ENCODE measurements at places on chromosomes 3 and 15.
A peak's percentile ranks its signal among the peaks of the same experiment; 100 is the strongest.

GRCh38 chr3:69051756-69052471 lies at the start of gene TMF1:
TMF1 (minus strand) TSS chr3:69052333; CDS start chr3:69052086, 247 bp downstream.
- H3K4me3 ChIP-seq = peak within 1 kb of the TSS; percentile 75
- H3K27ac ChIP-seq = peak within 1 kb of the TSS; percentile 89
- peaks cover 50% of the 10 kb centered on the region for H3K36me3 ChIP-seq
- H3K27me3 ChIP-seq = no peaks in the 10 kb centered on the region
- H3K4me1 ChIP-seq = peaks cover 52% of the 10 kb centered on the region

GRCh38 chr15:41877631-41878354 lies 16.1 kb downstream of the SPTBN5 start:
- no peak overlapping the region for H3K4me3 ChIP-seq
- DNase-seq = no peak
- no peaks in the 10 kb centered on the region for H3K36me3 ChIP-seq
- peaks cover 27% of the 10 kb centered on the region for H3K27me3 ChIP-seq
- peaks cover 26% of the 10 kb centered on the region for H3K4me1 ChIP-seq

- H3K27me3 ChIP-seq = no peaks in the 10 kb centered on the region
- H3K27ac ChIP-seq = peak overlapping the region; percentile 96
- peak overlapping the region; percentile 80 for H3K4me3 ChIP-seq
Measured at GRCh38 chr3:50350213-50350526, 405 bp downstream of the NPRL2 start.

- H3K4me3 ChIP-seq = no peak overlapping the region
- H3K27ac ChIP-seq = no peak overlapping the region
- DNase-seq = no peak
- no peaks in the 10 kb centered on the region for H3K4me1 ChIP-seq
Measured at GRCh38 chr3:67431887-67432286, 222.5 kb downstream of the SUCLG2 start.

GRCh38 chr3:196531418-196531817 lies 16.3 kb upstream of the SMCO1 start:
- H3K27ac ChIP-seq = no peak overlapping the region
- no peak for DNase-seq
- H3K36me3 ChIP-seq = no peaks in the 10 kb centered on the region
- no peak overlapping the region for H3K4me3 ChIP-seq
- H3K27me3 ChIP-seq = peaks cover 23% of the 10 kb centered on the region

DNA sequence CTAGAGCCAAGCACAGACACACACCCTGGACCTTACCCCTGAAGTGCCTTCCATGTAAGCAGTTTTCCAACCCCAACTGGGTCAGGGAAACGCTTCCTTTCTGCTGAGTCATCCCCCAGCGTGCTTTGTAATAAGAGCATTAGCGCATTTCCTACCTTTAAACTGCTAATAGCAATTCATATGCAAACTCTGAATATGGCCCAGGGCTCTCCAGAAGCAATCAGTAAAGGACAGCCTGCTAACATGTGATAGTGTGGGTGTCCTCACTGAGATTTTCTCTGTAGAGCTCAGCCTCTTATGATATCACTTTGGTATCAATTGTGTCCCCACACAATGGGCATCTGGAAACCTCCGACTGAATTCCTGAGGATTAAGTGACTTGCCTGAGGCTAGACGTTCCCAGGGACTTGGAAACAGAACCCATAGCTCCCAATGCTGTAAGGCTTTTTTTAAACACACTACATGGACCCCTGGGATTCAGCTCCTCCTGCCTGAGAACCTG lies 5.6 kb downstream of the GABRB3 start:
- peaks cover 11% of the 10 kb centered on the region for H3K4me1 ChIP-seq
- DNase-seq = no peak
- H3K36me3 ChIP-seq = no peaks in the 10 kb centered on the region
- no peak overlapping the region for H3K27ac ChIP-seq
- H3K27me3 ChIP-seq = peaks cover 56% of the 10 kb centered on the region
- H3K4me3 ChIP-seq = no peak overlapping the region

- no peak overlapping the region for H3K4me3 ChIP-seq
- no peak for DNase-seq
- peaks cover 59% of the 10 kb centered on the region for H3K4me1 ChIP-seq
- H3K27me3 ChIP-seq = no peaks in the 10 kb centered on the region
- H3K36me3 ChIP-seq = no peaks in the 10 kb centered on the region
Measured at GRCh38 chr15:80106051-80106450, 46.6 kb downstream of the ZFAND6 start.

GRCh38 chr3:74832925-74833324 lies 218.5 kb upstream of the CNTN3 start:
- no peak overlapping the region for H3K27ac ChIP-seq
- no peaks in the 10 kb centered on the region for H3K4me1 ChIP-seq
- no peak for DNase-seq
- H3K4me3 ChIP-seq = no peak overlapping the region

- H3K4me3 ChIP-seq = no peak overlapping the region
- peak; percentile 72 for DNase-seq
- H3K4me1 ChIP-seq = peaks cover 30% of the 10 kb centered on the region
- H3K27me3 ChIP-seq = no peaks in the 10 kb centered on the region
Measured at GRCh38 chr15:66830358-66830757, 128.3 kb downstream of the SMAD6 start.

DNA sequence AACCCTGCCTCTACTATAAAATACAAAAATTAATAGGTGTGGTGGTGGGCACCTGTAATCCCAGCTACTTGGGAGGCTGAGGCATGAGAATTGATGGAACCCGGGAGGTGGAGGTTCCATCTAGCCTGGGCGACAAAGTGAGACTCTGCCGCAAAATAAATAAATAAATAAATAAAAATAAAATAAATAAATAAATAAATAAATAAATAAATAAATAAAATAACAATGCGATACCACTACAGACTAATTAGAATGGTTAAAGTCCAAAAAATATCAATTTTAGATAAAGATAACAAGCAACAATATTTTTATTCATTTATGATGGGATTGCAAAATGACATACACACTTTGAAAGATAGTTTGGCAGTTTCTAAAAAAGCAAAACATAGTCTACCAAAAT lies 1131.5 kb downstream of the SI start:
- no peak for DNase-seq
- H3K27ac ChIP-seq = no peak overlapping the region
- H3K36me3 ChIP-seq = no peaks in the 10 kb centered on the region
- no peaks in the 10 kb centered on the region for H3K4me1 ChIP-seq
- H3K4me3 ChIP-seq = no peak overlapping the region

- no peak for DNase-seq
- no peaks in the 10 kb centered on the region for H3K36me3 ChIP-seq
- H3K4me3 ChIP-seq = no peak overlapping the region
- H3K27ac ChIP-seq = no peak overlapping the region
Measured at GRCh38 chr3:126146525-126147146, 33.8 kb downstream of the ALDH1L1 start.

- peak overlapping the region; percentile 4 for H3K27ac ChIP-seq
- DNase-seq = peak; percentile 27
- peaks cover 20% of the 10 kb centered on the region for H3K36me3 ChIP-seq
- H3K27me3 ChIP-seq = no peaks in the 10 kb centered on the region
- peaks cover 10% of the 10 kb centered on the region for H3K4me1 ChIP-seq
Measured at GRCh38 chr3:17730318-17730967, 12.0 kb downstream of the TBC1D5 start.

DNA sequence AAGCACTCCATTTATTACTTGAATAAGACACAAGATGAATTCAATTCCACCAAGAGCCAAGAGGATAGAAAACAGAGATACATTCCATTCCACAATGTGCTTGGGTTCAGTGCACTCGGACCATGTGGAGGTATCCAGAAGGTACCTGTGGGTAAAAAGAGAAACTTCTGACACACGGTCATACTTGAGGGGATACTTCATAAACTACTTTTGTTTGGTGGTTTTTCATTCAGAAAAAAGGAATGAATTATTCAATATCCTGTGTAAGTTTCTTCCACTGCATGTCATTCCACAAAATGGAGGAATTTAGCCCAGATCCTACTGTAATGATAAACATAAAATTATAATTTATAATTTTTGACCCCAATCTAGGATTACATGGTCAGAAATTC lies 5.7 kb downstream of the TM4SF1 start:
- no peaks in the 10 kb centered on the region for H3K27me3 ChIP-seq
- peak overlapping the region; percentile 90 for H3K27ac ChIP-seq
- peaks cover 81% of the 10 kb centered on the region for H3K4me1 ChIP-seq
- H3K4me3 ChIP-seq = peak overlapping the region; percentile 69
- H3K36me3 ChIP-seq = peaks cover 65% of the 10 kb centered on the region
- no peak for DNase-seq

- no peak overlapping the region for H3K27ac ChIP-seq
- no peak overlapping the region for H3K4me3 ChIP-seq
- no peaks in the 10 kb centered on the region for H3K36me3 ChIP-seq
- no peak for DNase-seq
Measured at GRCh38 chr3:101253396-101253795, 67.0 kb downstream of the IMPG2 start.

- H3K27ac ChIP-seq = no peak overlapping the region
- no peak overlapping the region for H3K4me3 ChIP-seq
- no peak for DNase-seq
- peaks cover 13% of the 10 kb centered on the region for H3K36me3 ChIP-seq
- H3K4me1 ChIP-seq = peaks cover 7% of the 10 kb centered on the region
Measured at GRCh38 chr3:142007710-142008399, 131.4 kb downstream of the ATP1B3 start.

DNA sequence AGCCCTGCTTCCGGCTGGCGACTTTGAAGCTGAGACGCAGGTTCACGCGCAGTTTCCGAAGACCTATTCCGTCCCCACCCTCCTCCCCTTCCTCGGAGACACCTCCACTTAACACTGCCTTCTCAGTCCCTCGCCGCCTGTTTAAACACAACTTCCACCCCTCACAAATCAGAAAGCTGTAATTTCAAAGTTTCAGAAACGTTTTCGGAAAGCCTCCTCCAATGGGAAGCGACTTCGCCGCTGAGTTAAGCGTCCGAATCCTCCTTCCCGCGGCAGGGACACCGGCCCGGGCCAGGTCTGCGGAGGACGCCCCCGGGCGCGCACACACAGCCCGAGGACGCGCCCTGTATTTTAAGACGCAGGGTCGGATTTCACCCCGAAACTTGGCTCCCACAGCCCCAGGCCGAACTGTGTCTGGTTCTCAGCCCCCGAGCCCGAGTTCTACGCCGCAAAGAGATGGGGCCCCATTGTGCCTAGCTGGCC lies 559 bp upstream of the LRRN1 start:
- peak overlapping the region; percentile 69 for H3K4me3 ChIP-seq
- no peak for DNase-seq
- peaks cover 31% of the 10 kb centered on the region for H3K4me1 ChIP-seq
- H3K27me3 ChIP-seq = peaks cover 59% of the 10 kb centered on the region

- peaks cover 42% of the 10 kb centered on the region for H3K4me1 ChIP-seq
- DNase-seq = no peak
- H3K4me3 ChIP-seq = no peak overlapping the region
- H3K27me3 ChIP-seq = no peaks in the 10 kb centered on the region
- H3K36me3 ChIP-seq = peaks cover 25% of the 10 kb centered on the region
Measured at GRCh38 chr3:71495708-71496472, 87.6 kb downstream of the FOXP1 start.

DNA sequence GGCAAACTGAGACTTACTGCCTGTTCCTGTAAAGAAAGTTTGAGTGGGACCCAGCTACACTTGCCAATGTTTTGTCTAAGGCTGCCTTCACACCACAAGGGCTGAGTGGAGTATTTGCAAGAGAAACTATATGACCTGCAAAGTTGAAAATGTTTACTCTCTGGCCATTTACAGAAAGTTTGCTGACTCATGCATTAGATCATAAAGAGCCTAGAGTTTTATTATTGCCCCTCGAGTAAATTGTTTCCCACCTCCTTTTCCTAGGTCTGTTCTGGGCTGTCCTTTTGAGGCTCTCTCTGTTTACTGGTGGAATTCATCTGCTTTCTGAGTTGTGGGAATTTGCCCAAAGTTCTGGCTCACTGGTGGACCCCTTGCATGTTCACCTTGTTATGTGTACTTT lies 6.7 kb upstream of the PROK2 start:
- H3K27me3 ChIP-seq = peaks cover 63% of the 10 kb centered on the region
- H3K36me3 ChIP-seq = no peaks in the 10 kb centered on the region
- no peak overlapping the region for H3K4me3 ChIP-seq
- H3K27ac ChIP-seq = no peak overlapping the region
- no peaks in the 10 kb centered on the region for H3K4me1 ChIP-seq

DNA sequence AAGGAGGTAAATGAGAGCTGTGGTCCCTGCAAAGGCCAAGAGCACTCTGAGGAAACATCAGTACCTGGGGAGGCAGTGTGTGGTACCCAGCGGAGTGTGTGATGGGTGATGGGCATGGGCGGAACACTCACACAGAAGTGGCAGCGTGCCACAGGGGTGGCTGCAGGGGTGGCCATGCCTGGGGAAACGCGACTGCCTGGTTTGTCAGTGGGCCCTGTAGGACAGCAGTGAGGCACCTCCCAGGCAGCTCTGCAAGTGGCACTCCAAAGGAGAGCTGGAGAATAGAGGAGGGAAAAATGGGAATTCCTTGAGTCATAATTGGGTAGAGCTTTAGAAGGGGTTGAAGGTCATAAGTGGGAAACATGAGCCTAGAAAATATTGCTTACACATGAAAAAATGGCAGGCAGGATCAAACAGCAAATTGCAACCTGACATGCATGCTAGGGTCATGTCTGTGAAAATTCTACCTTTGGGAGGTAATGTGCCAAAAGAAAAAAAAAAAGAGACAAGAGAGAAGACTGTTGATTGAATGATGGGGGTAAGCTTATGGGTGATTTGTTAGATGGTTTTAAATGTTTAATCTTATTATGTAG lies 138.4 kb downstream of the RPLP1 start:
- no peak overlapping the region for H3K27ac ChIP-seq
- no peaks in the 10 kb centered on the region for H3K27me3 ChIP-seq
- DNase-seq = no peak
- H3K4me1 ChIP-seq = peaks cover 36% of the 10 kb centered on the region
- no peaks in the 10 kb centered on the region for H3K36me3 ChIP-seq

DNA sequence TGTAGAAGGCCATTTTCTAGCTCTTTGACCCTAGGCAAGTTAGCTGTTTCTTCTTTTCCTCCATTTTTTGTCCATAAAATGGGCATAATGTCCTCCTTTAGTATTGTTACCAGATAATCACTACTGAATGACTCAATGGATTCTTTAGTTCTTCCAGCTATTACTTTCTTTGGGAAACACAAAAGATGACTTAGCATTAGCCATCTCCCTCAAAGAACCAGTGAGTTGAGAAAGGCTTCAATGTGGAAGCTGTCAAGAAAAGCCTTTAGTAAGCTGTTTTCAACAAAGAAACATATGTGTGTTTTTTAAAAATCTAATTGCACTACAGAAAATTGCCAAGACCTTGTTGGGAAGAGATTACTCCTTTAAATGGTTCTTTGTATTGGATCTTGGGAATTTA lies 135.7 kb downstream of the SLC9A9 start:
- no peaks in the 10 kb centered on the region for H3K27me3 ChIP-seq
- no peak for DNase-seq
- H3K36me3 ChIP-seq = no peaks in the 10 kb centered on the region
- H3K4me1 ChIP-seq = no peaks in the 10 kb centered on the region
- H3K27ac ChIP-seq = no peak overlapping the region

DNA sequence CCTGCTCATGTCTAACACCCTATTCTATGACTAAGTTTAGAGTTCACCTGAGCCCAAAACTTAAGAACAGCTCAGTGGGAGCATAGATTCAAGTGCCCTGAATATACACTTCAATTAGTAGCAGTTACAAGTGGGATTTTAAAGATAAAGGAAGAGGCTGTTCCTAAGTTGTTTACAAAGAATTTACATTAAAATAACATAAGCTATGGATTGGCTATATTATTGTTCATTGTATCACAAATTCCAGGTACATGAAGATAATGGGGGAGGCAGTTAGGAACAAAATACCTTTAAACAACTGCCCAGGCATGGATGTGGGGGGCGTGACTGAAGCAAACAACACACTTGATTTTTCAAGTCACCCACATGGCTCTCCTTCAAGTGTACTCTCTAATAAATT lies 52.7 kb downstream of the ROPN1B start:
- H3K4me1 ChIP-seq = no peaks in the 10 kb centered on the region
- H3K27ac ChIP-seq = no peak overlapping the region
- H3K27me3 ChIP-seq = no peaks in the 10 kb centered on the region
- no peak for DNase-seq

GRCh38 chr3:151209654-151210053 lies 6.6 kb upstream of the GPR171 start:
- no peak for DNase-seq
- no peaks in the 10 kb centered on the region for H3K36me3 ChIP-seq
- H3K27ac ChIP-seq = no peak overlapping the region
- no peaks in the 10 kb centered on the region for H3K4me1 ChIP-seq
